ENCODE measurements at places on chromosomes 3 and 15.

GRCh38 chr3:51875501-51875900 is at the start of gene IQCF5:
IQCF5 (minus strand) TSS chr3:51875601; CDS start chr3:51875531, 70 bp downstream.
- no peak for DNase-seq

DNA sequence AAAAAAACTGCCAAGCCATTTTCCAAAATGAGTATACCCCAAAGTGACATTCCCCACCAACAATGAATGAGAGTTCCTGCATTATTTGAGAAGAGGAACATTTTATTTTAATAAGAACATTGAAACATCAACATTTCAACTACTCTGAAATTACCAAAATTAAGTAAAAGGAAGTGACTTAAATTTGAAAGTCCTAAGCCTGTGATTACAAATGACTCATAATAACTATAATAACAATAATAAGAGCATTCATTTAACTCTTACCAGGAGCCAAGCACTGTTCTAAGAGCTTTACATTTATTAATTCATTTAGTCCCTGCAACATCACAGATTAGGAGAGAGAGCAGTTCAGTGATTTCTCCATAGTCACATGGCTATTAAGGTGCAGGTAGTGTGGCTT is 32.4 kb downstream of the LRRC28 start:
- DNase-seq: no peak

DNA sequence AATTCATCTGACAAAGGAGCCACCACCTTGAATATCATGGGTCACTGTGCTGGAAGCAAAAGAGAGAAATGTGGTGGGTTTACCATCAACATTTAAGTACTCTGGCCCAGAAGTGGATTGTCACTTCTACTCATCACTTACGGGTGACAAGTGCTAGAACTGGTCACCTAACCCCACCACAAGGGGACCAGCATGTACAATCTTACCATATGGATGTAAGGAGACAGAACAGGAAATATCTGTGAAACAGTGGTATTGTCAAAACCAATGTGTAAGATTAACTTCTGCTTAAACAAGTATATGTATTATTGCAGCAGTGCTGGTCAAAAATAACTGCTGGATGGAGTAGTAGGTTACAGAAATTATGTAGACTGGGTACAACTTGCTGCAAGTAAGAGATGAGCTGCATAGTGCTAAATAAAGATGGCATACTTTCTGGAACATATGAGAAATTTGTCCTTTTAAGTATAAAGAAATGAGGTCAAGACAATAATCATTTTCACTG is 171.8 kb downstream of the POTEB3 start:
- DNase-seq: no peak

- DNase-seq: no peak
Observed at GRCh38 chr3:66068255-66068654, 29.5 kb upstream of the MAGI1 start.

GRCh38 chr3:180283251-180283650 is 246.5 kb upstream of the PEX5L start:
- no peak for DNase-seq

GRCh38 chr15:27899583-27900285 is 199.4 kb downstream of the OCA2 start:
- DNase-seq: no peak

DNA sequence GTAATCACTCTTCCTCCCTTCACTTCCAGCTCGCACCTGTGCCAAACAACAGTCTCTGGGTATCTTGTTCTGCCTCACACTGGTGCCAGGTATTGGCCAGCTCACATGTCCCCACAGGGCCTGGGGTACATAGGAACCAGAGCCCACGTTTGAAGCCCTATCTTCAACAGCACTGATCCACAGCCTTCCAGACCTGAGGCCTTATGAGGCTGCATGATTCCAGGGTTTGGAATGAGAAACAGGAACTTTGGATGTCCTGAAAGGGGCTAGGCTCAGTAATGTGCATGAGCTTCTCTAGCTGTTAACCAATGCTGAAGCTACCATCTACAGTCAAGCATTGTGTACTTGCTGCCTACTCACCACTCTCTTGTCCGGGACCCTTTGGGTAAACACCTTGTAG is 92.4 kb downstream of the GPR156 start:
- no peak for DNase-seq

DNA sequence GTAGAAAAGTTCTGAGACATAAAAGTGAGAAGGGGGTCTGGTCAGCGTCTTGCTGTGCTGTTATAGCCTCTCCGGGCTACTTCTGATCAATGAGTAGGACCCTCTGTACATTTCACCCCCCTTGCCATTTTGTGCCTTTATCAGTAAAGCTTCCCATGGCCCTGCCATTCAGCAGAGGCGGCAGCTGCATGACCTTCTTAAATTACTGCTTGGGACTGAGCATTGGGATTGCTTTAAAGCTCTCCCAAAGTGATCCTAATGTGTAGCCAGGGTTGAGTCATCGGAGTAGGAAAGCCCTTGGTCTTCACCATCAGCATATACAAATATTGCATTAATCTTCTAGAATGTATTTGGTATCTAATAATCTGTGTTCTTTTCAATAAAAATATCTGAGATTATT is 70.2 kb downstream of the FMN1 start:
- no peak for DNase-seq

- DNase-seq: no peak
Observed at GRCh38 chr3:155548195-155548594, 196.7 kb downstream of the PLCH1 start.

DNA sequence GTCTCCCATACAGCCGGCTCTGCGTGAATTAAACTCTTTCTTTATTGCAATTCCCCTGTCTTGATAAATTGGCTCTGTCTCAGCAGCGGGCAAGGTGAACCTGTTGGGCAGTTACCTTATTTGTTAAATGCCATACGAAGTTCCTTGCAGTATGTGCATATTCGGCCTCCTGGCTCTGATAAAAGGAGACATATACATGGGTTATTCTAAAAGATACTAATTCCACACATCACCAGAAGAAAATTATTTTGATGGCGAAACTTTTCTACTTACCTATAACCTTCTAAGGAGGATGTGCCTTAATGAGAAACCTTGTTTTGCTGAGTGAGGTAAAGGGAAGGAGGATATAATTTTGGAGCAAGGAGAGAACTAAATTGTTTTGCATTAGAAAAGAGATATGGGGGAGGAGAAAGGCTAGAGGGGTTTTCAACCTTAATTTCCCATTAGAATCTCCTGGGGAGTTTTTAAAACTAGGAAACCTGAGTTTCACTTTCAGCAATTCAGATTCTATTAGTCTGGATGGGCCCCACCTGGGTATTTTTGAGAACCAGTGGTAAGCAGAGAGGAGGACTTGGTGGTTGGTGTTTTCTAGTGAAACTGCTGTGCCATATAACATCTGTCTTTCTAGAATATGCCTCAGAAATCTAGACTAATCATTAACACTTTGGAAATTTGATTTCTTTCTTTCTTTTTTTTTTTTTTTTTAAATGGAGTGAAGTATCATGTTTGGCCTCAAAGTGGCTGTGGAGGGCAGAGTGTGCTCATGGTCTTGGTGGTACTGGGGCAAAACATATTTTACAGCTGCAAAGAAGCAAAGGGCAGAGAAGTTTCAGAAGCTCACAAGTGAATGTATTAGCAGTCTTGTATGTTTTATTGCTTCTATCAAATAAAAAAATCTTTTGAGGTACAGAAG is 23.0 kb downstream of the NANOGP8 start:
- no peak for DNase-seq

DNA sequence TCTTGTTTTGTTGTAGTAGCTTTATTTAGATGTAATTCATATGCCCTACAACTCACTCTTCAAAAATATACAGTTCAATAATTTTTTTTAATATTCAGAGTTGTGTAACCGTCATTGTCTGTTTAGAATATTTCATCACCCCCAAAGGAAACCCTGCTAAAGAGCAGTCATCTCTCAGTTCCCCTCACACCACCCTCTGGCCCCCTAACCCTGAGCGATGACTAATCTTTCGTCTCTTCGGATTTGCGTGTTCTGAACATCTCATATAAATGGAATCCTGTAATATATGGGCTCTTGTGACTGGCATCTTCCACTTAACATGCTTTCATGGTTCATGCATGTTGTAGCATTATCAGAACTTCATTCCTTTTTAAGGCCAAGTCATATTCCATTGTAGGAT is 183.8 kb downstream of the ATG7 start:
- no peak for DNase-seq

GRCh38 chr3:20573175-20573574 is 387.2 kb upstream of the SGO1 start:
- no peak for DNase-seq

DNA sequence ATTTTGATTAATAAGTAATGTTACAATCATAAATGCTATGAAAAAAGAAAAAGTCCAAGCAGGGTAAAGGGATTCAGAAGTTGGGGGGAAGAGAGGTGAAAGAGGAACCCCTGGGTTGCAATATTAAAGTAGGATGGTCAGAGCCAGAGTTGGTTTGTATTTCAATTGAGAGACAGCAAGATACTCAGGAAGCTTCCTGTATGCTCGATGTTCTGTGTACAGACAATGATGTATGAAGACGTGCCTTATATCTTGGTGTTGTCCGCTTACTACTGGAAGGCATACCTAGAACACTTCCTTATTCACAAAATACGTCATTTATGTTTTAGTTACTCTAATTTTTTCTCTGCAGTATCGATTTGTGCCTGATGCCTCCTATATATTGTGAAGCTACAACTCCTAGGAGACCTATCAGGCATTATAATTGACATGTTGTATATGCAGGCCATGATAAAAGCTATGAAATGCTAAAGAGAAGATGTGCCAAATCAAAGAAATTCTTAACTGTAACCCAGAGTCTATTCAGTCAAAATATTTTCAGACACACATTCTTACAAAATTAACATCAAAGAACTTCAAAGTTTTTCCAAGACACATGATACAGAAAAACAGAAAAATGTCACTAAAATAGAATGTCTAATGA is 87.5 kb downstream of the TBL1XR1 start:
- no peak for DNase-seq

- no peak for DNase-seq
Observed at GRCh38 chr15:42332331-42332730, 27.0 kb upstream of the CAPN3 start.

- no peak for DNase-seq
Observed at GRCh38 chr3:134496471-134497071, 10.7 kb downstream of the CEP63 start.

DNA sequence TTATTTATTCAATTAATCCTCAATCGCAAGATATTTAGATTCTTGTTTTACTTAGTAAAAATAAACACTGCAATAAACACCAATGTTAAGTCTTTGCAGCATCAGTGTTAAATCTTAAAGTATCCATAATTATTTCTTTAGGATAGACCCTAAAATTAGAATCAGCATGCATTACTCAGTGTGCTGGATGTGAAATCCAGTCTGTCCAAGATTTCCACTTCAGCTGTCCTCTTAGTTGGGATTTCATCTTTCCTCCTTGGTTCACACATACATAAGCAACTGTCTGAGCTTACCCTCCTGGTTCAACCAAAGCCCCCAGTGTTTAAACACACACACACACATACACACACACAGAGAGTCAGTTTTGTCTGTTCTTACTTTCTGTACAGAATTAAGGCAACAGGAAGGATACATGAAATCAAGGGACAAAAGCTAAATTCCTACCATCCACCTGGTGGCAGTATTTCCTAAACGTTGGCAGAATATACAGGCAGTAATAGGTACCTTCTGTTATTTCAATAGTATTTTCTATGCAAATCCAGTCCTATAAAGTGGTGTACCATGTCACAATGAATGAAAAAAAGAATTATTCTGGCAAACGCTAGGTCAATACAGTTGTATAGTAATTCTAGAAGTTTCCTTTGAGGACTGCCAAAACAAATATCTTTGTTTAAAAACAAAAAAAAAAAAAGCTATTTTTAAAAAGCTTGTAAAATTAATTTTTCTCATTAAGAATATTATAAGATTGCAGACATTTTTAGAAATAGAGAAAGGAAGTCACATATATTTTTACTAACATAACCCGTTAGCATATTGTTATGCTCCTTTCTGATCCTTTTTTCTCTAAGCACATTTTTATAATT is 27.3 kb upstream of the DMXL2 start:
- DNase-seq: peak; percentile 31

DNA sequence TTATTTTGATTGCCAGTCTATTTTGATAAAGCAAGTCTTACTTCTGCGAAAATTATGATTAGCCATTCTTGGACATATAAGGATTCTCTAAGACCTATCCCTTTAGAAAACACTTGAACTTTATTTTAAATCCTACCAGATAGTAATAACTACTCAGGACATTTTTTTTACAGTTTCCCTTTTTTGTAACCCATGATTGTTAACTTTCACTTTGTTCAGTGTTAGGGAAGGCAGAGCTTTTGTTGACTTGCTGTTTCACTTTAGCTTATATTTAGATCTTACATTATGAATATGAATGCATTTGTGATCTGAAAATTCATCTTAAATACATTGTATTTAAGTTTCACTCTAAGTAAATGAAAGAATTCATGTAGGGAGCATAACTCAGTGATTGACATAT is 167.0 kb downstream of the AKAP13 start:
- no peak for DNase-seq

GRCh38 chr15:93190238-93190637 is 101.2 kb upstream of the RGMA start:
- DNase-seq: no peak

DNA sequence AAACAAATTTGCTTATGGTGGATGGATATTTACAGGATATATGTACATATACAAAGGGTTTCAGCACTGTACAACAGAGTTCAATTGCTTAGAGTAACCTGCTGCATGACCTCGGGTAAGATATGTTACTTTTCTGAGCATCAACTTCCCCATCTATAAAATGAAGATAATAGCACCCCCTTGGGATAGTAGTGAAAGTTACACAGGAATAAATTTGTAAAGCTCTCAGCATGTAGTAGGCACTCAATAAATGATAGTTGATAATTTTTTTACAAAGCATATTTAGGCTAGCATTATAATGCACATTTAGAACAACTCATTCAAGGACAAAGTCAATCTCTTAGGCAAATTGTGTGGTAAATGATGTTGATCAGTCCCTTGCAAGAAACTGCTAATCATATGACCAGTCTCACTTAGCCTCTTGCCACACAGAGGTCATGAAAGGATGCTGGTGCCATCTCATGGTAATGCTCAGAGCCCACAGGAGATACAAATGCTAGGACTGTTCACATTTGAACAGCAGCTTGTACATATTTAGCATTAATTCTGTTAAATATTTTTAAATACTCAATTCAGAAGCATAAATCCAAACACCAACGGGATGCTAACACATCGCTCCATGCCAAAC is 123.9 kb downstream of the MAGI1 start:
- no peak for DNase-seq
